ENCODE measurements at places on chromosomes 4 and X.

GRCh38 chrX:136387951-136388502 is 87.3 kb downstream of the ADGRG4 start:
- no peak for DNase-seq

- no peak for DNase-seq
Measured at GRCh38 chr4:3767570-3768288, 1.5 kb downstream of the ADRA2C start.

DNA sequence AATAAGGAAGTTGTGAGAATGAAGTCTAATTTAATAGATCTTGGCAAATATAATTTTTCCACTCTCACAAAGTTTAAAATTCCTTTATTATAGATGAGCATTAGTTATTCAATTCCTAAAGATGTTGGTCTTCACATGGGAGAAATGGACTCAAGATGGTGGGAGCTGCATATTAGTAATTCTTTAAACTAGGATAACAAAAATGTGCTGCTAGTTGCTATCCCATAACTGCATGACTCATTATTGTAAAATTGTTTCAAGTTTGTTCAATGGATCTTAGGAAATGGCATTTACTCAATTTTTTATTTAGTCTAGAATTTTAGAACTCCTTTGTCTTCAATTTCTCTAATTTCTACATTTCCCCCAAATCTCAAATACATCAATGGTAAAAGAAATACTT is 155.8 kb downstream of the ATP10D start:
- DNase-seq: no peak

DNA sequence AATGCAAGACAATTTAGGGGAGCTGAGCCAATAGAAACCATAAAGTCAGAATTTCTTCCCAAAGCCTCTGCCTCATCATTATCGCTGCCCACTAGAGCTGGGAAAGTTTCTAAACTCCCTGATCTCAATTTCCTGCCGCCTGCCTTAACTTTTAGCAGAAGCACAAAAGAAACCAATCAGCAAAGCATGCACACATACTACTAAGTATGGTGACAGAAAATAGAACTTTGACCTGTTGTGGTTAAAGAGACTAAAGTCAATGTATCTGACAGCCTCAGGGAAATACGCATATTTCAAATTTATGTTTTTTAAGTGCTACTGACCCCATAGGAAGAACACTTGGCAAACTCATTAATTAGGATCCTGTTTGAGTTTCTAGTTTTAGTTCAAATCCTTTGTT is 10.1 kb downstream of the STK26 start:
- DNase-seq: no peak

- no peak for DNase-seq
Measured at GRCh38 chrX:80879916-80880315, 70.2 kb upstream of the BRWD3 start.

All from activated CD8-positive, alpha-beta memory T cell treated with anti-CD3 and anti-CD28 coated beads for 1 hour (primary cell).